ENCODE measurements at places on chromosomes 6 and 20. TPM values are rescaled to one million over a fixed set of nuclear protein-coding genes. Genes with fewer than 3 reads are reported as not detected.

GRCh38 chr6:105814745-105815536 is 271.2 kb upstream of the PRDM1 start:
- DNase-seq, result no peak
- H3K4me3 ChIP-seq, result no peak overlapping the region
- peaks cover 9% of the 10 kb centered on the region for H3K4me1 ChIP-seq

GRCh38 chr6:79946272-79947190 is 822 bp downstream of the ELOVL4 start:
- no peak overlapping the region for H3K27ac ChIP-seq
- H3K4me3 ChIP-seq, result peak overlapping the region; percentile 85
- peaks cover 25% of the 10 kb centered on the region for H3K27me3 ChIP-seq

GRCh38 chr6:97925504-97925903 is 642.5 kb upstream of the MMS22L start:
- H3K4me3 ChIP-seq, result no peak overlapping the region
- no peaks in the 10 kb centered on the region for H3K4me1 ChIP-seq
- no peaks in the 10 kb centered on the region for H3K27me3 ChIP-seq
- no peak overlapping the region for H3K27ac ChIP-seq
- H3K36me3 ChIP-seq, result no peaks in the 10 kb centered on the region

DNA sequence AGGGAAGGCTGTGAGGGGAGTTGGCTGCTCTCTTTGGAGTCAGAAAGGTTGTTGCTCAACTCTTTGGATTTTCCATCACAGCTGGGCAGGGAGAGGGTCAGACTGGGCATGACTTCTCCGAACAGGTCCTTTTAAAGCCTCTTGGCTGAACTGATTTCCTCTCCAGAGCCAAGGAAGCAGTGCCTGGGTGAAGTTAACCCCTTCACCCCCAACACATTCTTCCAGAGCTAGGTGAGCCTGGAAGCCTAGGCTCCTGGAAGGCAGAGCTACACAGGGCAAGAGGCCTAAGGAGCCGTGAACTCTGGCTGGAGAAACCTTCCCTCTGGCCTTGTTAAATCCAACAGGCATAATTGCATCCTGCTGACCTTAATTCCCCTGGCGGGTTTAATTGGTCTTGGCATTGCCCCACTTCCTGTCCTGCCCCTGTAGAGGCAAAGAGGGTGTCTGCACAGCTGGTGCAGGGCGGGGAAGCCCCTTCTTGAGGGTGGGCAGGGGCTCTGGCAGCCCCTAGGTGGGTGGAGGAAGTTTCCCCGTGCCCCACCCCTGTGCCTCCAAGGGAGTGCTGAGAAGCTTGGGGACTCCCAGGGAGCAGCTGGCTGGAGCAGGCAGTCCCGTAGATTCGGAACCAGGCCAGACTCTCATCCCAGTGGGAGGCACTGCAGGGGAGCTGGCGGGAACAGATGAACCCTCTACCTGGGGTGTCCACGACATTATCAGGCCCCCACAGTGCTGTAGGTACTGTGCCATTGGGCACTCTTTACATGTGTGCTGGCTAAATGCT is 3.6 kb upstream of the MYLK2 start:
- DNase-seq, result peak; percentile 16
- no peaks in the 10 kb centered on the region for H3K27me3 ChIP-seq
- no peaks in the 10 kb centered on the region for H3K36me3 ChIP-seq

The LY6G5C gene
- polyA plus RNA-seq, result 5.0 TPM

DNA sequence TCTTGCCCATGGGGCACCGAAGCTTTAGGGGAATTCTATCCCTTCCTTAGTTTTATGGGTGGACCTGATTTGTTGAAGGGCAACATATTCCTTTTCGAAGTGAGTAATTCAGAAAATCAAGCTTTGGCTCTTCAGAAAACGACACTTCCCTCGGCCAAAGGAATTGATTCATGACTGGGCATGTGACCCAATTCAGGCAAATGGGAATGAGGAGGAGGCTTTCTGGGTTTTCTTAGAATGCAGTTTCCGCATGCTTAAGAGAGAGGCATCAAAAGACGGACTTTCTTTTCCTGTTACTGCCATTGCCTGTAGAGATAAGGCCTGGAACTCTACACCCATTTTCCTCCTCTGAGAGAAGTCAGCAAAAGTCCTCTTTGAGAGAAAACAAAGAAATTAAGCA is 179.5 kb downstream of the RFPL4B start:
- no peak overlapping the region for H3K4me3 ChIP-seq
- no peaks in the 10 kb centered on the region for H3K4me1 ChIP-seq
- DNase-seq, result no peak
- no peak overlapping the region for H3K27ac ChIP-seq
- H3K36me3 ChIP-seq, result no peaks in the 10 kb centered on the region

DNA sequence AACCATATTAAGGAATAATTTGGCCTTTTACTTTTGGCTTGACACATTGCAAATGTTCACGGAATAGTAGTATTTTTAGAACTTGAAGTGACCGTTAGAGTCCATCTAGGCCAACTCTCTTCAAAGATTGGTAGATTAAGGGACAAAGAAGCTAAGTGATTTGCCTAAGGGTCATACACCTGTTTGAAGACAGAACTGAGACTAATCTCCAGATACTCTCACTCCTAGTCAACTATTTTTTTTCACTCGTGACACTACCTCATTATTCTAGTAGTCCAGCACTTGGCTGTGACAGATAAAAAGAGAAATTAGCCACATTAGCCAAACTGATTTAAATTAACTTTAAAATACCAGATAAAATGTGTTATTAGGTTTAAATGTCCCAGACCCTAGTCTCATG is 10.6 kb downstream of the ACSS2 start:
- H3K4me1 ChIP-seq, result no peaks in the 10 kb centered on the region
- no peaks in the 10 kb centered on the region for H3K36me3 ChIP-seq
- no peak overlapping the region for H3K4me3 ChIP-seq
- no peaks in the 10 kb centered on the region for H3K27me3 ChIP-seq
- H3K27ac ChIP-seq, result no peak overlapping the region

Data from hepatocyte (in vitro differentiated cells).